ENCODE measurements at places on chromosomes 1 and 21. TPM values are rescaled to one million over a fixed set of nuclear protein-coding genes. Genes with fewer than 3 reads are reported as not detected.

ACTN2 gene
- 16.2 TPM for total RNA-seq

TSTD1 gene
- total RNA-seq: 46.5 TPM

RBM11 gene
- total RNA-seq: 1.6 TPM

DNA sequence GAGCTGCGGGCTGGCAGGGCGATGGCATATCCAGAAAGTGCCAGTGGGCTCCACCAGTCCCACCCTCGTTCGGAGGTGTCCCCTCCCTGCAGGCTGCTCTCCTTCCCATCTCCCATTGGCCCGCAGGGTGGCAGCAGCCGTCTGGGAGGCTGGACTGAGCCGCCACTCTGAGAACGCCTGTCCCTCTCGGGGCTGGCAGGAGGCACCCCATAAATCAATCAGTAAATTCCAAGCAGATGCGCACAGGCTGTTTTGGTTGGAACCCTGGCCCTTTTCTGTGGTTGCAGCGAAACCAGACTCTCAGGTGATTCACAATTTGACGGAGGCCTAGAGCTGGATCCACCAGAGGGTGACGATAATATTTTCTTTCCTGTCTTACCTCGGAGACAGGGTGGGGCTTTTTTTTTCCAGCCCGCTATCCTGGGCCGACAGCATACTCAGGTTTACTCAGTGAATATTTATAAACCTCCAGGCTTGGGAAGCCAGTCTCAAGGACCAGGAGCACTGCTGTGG lies 99.7 kb downstream of the GLIS1 start:
- DNase-seq: no peak
